Left lung (tissue), 14 donors: ENCODE measurements at places on chromosomes 4 and X. TPM values are rescaled to one million over a fixed set of nuclear protein-coding genes. Genes with fewer than 3 reads are reported as not detected.

Gene GUCY1A1
- 78.0 TPM for total RNA-seq

Gene SPP1
- total RNA-seq, result 37.6 TPM

Gene GPRASP1
- total RNA-seq, result 4.0 TPM

Gene FAM184B
- 0.06 TPM for total RNA-seq

Gene RIBC1
- 1.9 TPM for total RNA-seq

DNA sequence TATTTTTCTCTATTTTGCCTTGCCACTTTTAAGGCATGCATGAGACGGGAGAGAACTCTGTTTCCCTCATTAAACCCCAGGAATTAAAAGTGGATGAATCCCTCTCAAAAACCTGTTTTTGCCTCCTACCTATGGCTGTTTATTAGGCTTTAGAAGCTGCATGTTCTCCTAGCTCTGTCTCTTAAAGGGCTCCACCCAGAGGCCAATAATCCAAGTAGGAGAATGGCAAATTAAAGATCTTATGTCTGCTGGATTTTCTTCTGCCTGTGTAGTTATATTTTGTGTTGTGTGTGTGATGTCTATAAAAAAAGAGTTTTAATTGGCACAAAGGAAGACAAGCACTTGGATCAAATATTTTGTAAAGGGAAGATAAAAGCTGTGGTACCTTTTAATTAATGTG lies 32.4 kb downstream of the MAGEC1 start:
- no peak for DNase-seq
- no peaks in the 10 kb centered on the region for H3K36me3 ChIP-seq
- no peaks in the 10 kb centered on the region for H3K4me1 ChIP-seq
- no peak overlapping the region for H3K27ac ChIP-seq

- H3K4me1 ChIP-seq, result no peaks in the 10 kb centered on the region
- H3K27me3 ChIP-seq, result no peaks in the 10 kb centered on the region
- H3K27ac ChIP-seq, result no peak overlapping the region
- H3K36me3 ChIP-seq, result no peaks in the 10 kb centered on the region
- H3K4me3 ChIP-seq, result no peak overlapping the region
- no peak for DNase-seq
Observed at GRCh38 chrX:24870143-24870542, 145.6 kb downstream of the ARX start.

GRCh38 chr4:113404841-113405240 lies 355.4 kb downstream of the ANK2 start:
- no peaks in the 10 kb centered on the region for H3K36me3 ChIP-seq
- no peak overlapping the region for H3K4me3 ChIP-seq
- DNase-seq, result no peak
- no peaks in the 10 kb centered on the region for H3K4me1 ChIP-seq
- H3K27ac ChIP-seq, result no peak overlapping the region
- H3K27me3 ChIP-seq, result no peaks in the 10 kb centered on the region

DNA sequence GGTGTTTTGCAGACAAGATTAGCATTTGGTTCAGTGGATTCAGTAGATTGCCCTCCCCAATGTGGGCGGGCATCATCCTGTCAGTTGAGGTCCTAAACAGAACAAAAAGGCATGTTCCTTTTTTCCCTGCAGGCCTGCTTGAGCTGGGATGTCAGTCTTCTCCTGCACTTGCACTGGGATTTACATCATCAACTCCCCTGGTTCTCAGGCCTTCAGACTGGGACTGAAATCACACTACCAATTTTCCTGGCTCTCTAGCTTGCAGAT lies 278.9 kb upstream of the FTHL17 start:
- no peak overlapping the region for H3K4me3 ChIP-seq
- no peak overlapping the region for H3K27ac ChIP-seq
- no peak for DNase-seq
- no peaks in the 10 kb centered on the region for H3K4me1 ChIP-seq

- H3K4me3 ChIP-seq, result no peak overlapping the region
- H3K27ac ChIP-seq, result no peak overlapping the region
- no peaks in the 10 kb centered on the region for H3K36me3 ChIP-seq
- H3K4me1 ChIP-seq, result no peaks in the 10 kb centered on the region
Observed at GRCh38 chr4:36841583-36842326, 402.8 kb upstream of the NWD2 start.

DNA sequence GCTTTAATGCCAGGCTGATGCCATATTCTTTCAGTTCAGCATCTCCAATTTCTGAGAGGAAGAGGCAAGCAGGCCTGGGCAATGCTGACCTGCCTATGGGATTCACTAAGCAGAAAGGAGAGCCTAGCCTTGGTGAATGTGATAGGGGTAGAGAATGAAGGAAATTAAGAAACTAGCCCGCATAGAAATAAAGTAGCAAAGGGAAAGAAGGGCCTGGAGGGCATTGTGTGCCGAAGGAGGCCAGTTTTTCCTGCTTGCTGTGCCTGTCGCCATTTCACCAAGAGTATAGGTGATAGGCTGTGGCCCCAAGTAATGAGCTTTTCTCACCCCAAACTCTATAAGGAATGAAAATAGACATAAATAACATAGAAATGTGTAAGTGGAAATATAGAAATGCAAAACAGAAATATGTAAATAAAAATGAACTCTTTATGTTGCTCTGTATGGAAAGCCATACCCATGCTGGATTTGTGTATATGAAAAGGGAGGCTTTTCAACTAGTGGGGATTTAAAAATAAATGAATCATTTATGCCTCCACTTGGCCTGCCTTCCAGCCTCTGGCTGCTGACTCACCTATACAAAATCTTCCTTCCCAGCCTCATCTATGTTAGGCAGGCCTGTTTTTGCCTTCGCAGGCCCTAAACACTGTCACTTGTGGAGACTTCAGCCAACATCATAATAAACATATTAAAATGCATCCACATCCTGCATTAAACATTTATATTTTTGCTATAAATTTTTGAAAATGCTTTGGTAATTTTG lies 5.1 kb upstream of the OCRL start:
- no peaks in the 10 kb centered on the region for H3K27me3 ChIP-seq
- no peak for DNase-seq
- H3K36me3 ChIP-seq, result no peaks in the 10 kb centered on the region
- H3K27ac ChIP-seq, result no peak overlapping the region
- H3K4me3 ChIP-seq, result no peak overlapping the region

DNA sequence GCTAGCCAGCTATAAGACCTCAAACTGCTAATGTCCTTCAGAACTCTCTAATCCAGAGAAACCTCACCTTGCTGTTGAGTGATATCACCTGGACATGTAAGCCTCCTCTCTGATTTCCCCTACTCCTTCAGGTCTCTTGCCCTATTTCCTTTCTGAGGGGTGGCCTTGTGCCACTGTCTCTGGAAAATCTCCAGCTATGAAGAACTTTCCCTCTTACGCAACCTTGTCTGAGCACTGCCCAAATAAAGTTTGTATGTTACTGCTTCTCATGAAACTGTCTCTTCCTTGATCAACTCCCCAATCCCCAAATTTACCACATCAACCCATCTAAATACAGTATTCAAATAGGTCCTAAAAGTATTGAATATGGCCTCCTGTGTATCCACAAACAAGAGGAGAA lies 53.5 kb upstream of the VEGFD start:
- H3K4me1 ChIP-seq, result no peaks in the 10 kb centered on the region
- H3K36me3 ChIP-seq, result no peaks in the 10 kb centered on the region
- H3K27ac ChIP-seq, result no peak overlapping the region
- H3K27me3 ChIP-seq, result no peaks in the 10 kb centered on the region
